ENCODE measurements at places on chromosomes 4 and X.

- DNase-seq = no peak
Measured at GRCh38 chr4:123327346-123327745, 69.2 kb upstream of the SPRY1 start.

DNA sequence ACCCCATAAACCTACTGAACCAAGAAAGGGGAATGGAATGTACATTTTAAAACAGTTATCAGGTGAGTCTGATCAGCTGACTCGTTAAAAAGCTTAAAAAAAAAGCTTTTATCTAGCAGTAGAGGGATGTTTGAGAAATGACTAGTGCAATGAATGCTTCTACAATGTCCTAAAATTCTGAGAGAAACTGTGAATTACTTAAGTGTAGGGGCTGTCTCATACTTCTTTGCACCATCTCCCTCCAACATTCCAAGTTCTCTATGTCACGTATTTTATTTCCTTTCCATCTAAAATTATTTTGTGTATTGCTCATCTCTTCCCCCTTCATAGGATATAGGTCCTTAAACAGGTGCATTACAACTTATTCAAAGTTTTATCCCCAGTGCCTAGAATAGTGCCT is 11.9 kb upstream of the AREG start:
- DNase-seq = no peak

GRCh38 chr4:25098964-25099891 is 61.0 kb downstream of the SEPSECS start:
- DNase-seq = no peak

DNA sequence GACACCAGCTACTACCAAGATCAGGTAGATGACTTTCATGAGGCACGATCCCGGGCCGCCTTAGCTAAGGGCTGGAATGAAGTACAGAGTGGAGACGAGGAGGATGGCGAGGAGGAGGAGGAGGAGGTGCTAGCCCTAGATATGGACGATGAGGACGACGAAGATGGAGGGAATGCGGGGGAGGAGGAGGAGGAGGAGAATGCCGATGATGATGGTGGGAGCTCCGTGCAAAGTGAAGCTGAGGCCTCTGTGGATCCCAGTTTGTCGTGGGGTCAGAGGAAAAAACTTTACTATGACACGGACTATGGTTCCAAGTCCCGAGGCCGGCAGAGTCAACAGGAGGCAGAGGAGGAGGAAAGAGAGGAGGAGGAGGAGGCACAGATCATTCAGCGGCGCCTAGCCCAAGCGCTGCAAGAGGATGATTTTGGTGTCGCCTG is 481 bp downstream of the UTP3 start:
- DNase-seq = no peak
